Adrenal gland (tissue), 19 donors: ENCODE measurements at places on chromosomes 4 and X. TPM values are rescaled to one million over a fixed set of nuclear protein-coding genes. Genes with fewer than 3 reads are reported as not detected.

Gene NBDY
- total RNA-seq = 21.6 TPM

- DNase-seq = no peak
Measured at GRCh38 chrX:97682991-97683840, 799.5 kb downstream of the RPA4 start.

GRCh38 chr4:11566444-11567022 lies 137.8 kb upstream of the HS3ST1 start:
- no peak for DNase-seq

DNA sequence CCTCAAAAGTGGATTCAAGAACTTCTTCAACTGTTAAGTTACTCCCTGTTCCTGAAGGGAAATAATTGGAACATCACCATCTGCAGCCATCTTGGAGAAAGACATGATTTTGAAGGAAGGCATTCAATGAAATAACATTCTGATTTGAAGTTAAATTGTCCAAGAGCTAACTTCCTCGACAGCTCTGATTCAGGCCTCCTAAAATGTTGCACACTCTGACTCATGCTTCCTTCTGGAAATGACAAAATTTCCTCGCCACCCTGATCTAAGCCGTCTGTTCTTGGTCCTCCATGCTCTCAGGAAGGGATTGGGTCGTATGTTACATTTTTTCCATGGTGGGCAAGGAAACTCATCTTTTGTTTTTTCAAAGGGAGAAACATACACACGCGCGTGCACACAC lies 496.9 kb upstream of the DIPK2B start:
- no peak for DNase-seq

- no peak for DNase-seq
Measured at GRCh38 chr4:722851-723360, 17.3 kb downstream of the PCGF3 start.
